ENCODE measurements at places on chromosomes 5 and 9.
A peak's percentile ranks its signal among the peaks of the same experiment; 100 is the strongest.

DNA sequence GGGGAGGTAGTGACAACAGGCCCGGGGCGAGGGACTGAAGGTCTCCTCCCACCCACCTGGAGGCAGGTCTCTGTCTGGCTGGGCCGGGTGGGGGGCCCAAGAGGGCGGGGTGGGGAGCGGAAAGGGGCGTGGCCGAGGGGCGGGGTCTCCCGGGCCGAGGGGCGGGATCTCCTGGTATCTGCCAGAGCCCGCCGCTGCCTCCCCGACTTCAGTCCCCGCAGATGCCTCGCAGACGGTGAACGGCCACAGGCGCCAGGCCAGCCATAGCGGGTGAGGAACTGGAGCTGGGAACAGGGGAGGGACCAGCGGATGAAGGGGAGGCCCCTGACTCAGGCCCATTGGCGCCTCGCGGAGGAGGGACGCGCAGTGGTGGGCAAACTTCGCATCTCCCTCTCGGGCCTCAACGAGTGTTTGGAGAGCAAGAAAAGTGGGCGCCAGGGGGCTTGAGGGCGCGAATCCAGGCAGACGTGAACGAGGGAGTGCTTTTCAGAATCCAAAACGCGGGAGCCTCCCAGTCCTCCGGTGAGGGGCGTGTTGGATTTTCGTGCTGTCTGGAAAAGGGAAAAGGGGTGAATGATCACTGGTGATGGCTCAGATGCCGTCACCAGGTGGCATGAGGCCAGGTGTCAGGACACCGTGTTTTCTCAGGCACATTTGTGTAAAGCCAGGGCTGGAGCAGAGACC, at the start of gene ADGRD2:
Gene ADGRD2, plus strand, starts transcription at position 211 of the 684 bp plus-strand sequence. CDS start 1,216 bp downstream, outside the sequence.
- DNase-seq = peak; percentile 59

- peak; percentile 90 for DNase-seq
Observed at GRCh38 chr5:45642370-45642769, 53.8 kb downstream of the HCN1 start.

DNA sequence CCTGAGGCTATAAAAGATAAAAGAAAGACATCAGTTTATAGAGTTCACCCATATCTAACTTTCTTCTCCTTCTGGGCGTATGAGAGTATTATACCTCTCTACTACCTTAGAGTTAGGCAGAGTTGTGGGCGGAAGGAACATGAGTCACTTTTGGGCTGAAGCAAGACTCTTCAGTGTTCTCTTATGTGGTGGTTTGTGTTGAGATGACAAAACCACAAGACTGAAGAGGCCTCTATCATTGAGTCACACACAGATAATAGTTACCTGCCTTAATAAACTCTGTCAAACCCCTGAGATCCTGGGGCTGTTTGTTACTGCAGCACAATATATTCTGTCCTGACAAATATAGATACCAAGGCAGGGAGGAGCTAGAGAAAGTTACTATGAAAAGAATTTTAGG, 184.2 kb downstream of the EFNA5 start:
- DNase-seq = no peak

DNA sequence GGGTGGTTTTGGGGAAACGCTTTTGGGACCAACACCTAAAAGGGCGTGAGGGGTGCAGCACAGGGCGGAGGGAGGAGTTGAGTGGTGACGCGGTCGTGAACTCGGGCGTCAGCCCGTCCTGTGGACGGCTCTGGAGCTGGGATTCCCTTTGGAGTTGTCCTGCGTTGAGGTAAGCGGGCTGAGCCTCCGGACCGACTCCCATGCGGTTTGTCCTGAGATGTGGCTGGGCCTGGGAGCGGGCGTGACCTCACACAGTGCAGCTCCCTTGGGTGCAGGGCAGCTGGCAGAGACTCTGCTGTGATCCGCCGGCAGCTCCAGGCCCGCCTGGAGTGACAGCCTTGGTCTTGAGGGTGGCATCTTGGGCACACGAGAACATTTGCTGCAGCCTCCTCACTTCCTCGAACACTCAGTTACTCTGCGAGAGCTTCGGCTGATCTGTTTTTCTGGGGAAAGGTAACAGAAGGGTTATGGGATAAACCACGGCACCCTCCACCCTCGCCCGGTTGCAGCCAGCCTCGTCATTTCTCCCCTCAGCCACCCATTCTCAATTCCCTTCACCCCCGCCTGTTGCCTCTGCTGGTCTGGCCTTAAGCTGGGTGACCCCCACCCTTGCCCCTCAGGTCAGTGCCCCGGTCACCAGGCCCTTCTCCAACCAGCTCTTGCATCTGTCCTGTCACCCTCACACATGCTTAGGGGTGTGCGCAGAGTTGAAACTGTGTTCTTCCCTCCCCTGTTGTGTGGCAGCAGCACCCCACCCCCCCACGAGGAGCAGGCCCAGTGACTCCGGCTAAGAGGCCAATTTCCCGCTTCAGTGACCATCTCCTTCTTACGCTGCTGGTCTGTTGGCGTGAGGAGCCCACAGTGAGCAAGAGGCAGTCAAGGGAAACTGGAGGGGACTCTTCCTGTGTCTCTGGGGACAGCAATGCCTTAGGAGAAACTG, 94.2 kb upstream of the COL5A1 start:
- no peak for DNase-seq

- DNase-seq = no peak
Observed at GRCh38 chr5:169944922-169945680, 35.2 kb downstream of the INSYN2B start.

DNA sequence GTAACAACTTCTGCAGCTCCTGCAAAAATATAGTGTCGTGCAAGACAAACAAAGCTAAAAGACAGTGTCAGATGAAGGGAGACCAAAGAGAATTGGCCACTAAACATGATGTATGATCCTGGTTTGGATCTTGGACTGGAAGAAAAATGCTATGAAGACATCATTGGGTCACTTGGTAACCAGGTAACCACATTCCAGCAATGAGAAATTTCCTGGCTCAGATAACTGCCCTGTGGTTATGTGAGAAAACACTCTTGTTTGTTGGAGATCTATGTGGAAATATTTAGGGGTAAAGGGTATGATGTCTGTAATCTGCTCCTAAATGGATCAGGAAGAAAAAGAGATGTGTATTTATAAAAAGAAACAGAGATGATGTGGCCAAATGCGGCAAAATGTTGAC, 45.5 kb upstream of the ANKRD33B start:
- DNase-seq = no peak

GRCh38 chr5:59607138-59607765, 286.3 kb downstream of the PDE4D start:
- no peak for DNase-seq

Data from NCI-H2171 treated with DMSO at 0.1 percent for 48 hours (cell line).